Cerebellar nuclear complex (tissue), 1 donor: ENCODE measurements at places on chromosomes 12 and 14.

DNA sequence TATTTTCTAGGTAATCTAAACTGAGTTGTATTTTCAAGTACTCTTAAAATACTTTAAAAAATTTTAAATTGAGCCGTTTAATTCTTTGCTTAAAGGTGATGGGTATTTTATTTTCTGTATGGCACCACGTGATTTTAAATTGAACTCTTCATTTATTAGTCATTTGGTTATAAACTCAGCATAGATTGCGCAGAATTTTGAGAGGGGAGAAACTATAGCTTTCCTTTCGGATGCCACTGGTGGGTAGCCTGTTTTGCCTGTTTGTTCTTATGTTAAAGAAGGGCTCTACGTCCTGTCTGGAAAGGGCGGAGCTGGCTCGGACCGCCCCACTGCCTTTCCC lies 411 bp upstream of the STYX start:
- no peak for DNase-seq

GRCh38 chr14:96756745-96757144 lies 40.4 kb upstream of the VRK1 start:
- no peak for DNase-seq

GRCh38 chr12:24482882-24483604 lies 465.9 kb downstream of the BCAT1 start:
- DNase-seq = no peak

- no peak for DNase-seq
Observed at GRCh38 chr12:115988625-115989563, 288.6 kb downstream of the MED13L start.
